C1 segment of cervical spinal cord (tissue), 14 donors: ENCODE measurements at places on chromosomes 11 and 22.

DNA sequence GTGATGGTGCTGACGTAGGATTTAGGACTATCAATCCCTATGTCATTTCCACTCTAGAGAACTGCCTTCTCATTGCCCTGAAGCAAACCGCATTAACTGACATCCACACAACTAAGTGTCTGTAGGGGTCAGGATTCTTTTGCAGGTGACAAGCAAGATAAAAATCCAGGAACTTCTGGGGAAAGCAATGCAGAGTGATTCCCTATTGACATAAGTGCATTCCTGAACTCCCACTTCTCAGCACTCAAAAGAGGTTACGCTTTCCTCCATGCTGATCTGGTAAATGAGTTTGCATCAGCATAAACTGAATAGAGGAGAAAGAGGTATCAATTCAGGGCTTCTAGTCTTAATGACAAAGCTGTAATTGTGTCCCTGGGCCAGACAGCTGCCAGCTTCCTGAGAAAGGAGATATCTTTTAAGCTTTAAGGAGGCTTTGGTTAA lies 224.6 kb upstream of the ISX start:
- DNase-seq: no peak

GRCh38 chr22:36244522-36245391 lies 5.4 kb upstream of the APOL2 start:
- no peak for DNase-seq

GRCh38 chr11:91986218-91986617 lies 238.4 kb upstream of the FAT3 start:
- DNase-seq: no peak

GRCh38 chr11:95330302-95330701 lies 99.3 kb upstream of the SESN3 start:
- no peak for DNase-seq

DNA sequence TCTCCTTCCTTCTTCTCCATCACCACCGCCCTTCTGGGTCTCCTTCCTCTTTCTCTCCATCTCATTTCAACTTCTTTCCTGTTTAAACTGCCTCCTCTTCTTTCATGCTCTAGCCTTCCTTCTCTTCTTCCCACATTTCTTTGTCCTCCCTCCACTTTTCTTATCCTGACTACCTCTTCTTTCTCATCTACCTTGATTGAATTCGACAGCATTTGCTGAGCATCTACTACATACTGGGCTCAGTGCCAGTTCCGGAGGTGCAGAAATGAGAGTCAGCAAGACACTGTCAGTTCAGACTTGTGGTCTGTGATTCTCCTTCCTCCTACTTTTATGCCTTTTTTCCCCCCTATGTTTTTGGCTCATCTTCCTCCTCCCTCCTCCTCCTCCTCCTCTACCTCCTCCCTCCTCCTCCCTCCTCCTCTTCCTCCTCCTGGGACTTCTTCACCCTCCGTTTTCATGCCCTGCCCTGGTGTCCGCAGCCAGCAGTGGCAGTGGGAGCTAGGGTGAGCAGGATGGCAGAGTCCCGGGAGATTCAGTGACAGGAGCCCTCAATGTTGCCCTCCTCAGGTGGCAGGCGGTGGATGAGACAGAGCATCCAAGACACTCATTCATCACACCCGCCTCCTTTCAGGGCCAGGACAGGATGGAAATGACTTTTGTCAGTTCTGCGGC lies 146.0 kb upstream of the SEZ6L start:
- no peak for DNase-seq

DNA sequence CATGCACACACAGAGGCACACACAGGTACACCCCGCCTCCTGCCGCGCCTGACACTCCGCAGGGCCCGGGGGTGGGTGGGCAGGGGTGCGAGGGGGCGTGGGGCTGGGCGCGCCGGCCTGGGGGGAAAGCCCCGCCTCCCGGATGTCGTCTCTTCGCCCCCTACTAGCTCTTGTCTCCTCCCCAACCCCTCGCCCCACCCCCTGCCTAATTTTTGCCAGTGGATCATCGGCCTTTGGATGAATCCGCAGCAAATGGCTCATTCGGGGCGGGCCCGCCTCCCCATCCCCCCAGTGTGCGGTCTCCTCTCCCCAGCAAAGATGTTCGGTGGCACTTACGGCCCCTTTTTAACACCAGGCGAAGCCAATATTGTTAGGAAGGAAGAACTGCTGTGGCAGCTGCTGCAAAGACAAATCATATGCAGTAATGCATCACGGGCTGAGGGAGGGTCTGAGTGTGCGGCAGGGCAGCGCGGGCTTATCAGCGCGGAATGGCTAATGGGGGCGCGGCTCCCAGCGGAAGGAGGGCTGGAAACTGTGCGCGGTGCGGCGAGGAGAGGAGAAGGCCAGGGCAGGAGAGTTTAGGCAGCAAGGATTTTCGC lies 13.4 kb upstream of the NECTIN1 start:
- DNase-seq: no peak

DNA sequence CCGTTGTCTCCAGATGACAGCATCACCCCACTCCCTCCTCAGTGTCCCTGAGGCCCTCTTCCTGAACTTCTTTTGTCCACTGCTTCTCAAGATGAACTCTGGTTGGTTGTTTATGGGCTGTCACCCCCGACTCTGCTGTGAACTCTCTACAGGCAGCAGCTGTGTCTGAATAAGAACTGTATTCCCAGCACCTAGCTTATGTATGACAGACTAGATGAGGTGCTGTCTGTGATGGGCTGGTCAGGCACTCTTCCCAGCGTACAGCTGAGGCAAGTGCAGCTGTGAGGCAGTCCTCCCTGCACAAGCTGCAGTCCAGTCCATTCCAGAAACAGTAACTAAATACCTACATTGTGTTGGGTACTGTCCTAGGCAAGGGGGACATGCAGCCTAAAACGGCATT lies 111.4 kb upstream of the PITPNB start:
- DNase-seq: no peak

DNA sequence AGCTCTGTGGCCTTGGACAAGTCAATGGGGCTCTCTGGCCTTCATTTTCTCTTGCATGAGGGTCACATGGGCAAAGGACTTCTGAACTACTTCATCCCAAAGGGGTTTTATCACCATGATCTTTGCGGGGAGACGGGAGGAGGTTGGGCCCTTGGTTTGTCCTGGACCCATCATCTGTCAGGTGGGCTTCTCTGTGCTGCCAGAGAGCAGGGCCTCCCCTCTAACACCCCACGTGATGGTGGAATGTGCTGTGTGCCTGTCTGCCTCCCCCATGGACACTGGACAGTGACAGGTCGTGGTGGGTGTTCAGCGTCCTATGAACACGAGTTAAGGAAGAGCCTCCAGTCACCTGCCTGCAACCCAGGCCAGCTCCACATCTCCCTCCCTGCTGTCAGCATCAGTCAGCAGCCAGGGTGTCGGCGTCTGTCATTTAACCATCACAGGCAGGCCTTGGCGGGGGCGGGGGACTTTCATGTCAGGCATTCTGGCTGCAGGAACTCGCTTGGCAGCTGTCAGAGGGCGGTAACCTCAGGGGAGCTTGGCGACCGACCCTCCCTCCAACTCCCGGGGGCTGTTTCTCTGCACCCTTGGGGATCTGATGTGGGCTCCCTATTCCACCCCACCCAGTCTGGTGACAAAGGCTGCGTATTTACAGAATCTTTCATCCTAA lies 2.6 kb upstream of the SUN2 start:
- no peak for DNase-seq

GRCh38 chr22:19848298-19849224 lies 6.1 kb downstream of the GNB1L start:
- no peak for DNase-seq

GRCh38 chr22:38205261-38206128 lies 3.7 kb downstream of the MAFF start:
- DNase-seq: peak; percentile 73

DNA sequence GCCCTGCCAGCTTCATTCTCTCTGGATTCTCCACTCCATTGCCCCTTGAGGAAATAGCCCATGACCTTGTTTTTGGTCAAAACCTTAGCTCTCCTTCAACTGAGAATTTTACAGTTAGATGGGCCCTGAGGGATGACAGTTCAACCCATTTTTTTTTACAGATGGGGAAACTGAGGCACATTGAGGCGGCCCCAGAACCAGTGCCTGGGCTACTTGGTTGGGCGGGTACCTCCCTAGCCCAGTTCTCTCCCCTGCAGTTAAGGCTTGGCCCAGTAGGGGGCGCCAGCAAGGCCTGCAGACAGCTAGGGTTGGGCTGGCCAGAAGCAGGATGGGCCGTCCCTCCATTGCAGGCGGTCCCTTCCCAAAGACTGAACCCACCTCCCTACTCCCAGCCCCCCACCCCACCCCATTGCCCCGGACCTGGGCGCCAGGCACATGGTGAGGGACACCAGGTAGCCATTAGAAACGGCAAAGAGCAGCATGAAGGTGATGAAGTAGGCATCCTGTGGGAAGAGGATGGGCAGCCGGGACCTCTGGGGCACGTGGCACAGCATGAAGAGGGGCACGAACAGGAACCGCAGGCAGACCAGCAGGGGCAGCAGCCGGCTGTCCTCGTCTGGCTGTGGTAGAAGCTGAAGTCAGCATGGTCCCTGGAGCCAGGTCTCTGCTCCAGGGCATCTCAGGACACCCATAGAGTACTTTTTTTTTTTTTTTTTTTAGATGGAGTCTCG lies 7.6 kb downstream of the SLC29A2 start:
- DNase-seq: no peak

- no peak for DNase-seq
Observed at GRCh38 chr11:26731084-26731456, 9.2 kb upstream of the SLC5A12 start.

- no peak for DNase-seq
Observed at GRCh38 chr11:111370902-111371578, 8.0 kb downstream of the POU2AF1 start.

- DNase-seq: peak; percentile 8
Observed at GRCh38 chr11:3225826-3226750, 6.1 kb downstream of the MRGPRE start.

- DNase-seq: no peak
Observed at GRCh38 chr11:36022882-36023281, 79.0 kb downstream of the LDLRAD3 start.

DNA sequence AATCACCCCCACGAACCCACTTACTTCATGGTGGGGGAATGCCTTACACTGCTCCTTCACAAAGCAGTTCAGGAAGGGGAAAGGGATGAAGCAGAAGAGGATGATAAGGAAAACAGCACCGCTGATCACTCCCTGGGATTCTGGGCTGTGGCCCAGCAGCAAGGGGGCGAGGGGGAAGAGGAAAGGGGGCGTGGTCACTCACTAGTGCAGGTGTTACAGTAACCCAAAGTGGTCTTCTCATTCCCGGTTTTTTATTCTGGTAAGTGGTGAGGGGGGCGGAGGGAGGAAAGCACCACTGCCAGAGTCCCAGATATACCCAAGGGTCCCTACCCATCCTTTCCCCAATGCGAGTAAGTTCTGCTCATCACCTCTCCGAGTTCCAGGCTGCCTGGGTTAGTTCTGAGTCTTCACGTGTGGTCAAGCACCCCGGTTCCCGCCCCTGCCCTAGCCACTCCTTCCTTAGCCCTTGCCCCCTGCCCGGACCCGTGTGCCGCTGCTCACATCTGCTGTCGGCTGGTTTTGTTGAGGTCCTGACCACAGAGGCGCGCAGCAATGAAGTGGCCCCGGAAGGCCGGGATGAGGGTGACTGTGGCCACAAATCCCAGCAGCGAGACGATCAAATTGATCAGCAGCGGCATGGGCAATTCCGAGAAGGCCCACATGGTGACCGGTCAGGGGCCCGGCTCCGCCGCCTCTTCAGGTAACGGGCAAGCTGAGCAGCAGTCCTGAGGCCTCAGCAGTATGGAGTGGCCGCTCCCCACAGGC lies 477 bp downstream of the DPAGT1 start:
- no peak for DNase-seq

DNA sequence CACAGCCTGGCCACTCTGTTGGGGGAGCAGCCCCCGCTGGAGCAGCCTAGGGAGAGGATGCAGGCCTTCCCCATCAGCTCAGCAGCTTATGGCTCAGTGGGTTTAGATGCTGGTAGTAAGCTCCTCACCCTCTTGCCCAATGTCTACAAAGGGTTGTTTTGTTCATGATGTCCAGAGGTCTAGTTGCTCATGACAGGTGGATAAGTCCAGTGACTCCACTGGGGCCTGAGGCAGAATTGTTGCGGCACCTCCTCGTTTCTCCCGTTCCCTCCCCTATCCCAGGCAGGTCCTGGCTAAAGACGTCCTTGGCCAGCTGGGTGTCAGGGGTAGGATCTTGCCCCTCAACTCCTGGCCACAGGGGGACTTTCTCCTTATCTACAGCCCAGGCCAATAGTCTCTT lies 233.5 kb upstream of the B3GAT1 start:
- DNase-seq: no peak
